ENCODE measurements at places on chromosomes 7 and 10.

GRCh38 chr7:102413611-102414010, 17.4 kb downstream of the PRKRIP1 start:
- DNase-seq, result no peak

DNA sequence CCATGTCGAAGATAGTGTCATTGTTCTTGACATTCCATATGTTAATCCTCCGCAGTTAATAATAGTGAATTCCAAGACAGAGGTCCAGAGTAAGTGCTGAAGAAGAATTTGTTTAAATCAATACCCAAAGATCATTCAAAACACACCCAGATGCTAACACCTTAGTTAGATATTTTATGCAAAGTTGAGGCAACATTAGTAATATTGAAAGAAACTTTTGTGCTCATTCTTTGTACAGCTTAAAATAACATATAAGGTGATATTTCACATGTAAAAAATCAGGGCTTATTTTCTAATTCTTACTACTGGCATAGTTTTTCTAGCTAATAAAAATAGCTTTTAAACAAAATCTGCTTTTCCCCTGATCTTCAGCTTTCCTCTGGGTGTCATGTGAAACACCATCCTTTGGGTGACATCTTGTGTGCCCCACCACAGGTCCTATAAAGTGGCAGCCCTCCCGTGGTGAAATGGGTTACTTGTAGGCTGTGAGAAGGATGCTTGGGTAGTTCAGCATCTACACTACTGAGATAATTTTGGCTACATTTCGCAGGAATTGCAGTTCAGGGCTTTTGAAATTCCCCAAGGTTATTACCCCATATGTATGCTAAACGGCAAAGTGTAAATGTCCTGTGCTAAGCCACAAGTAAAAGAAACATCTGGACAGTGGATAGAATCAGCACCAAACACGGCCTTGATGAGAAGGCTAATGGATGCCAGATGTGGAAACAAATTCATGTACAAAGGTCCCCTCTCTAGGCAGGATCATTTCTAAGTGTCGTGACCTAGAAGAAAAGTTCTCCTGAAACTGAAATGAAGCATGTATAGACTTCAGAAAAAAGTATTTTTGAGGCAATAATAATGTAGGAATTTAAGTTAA, 105.4 kb downstream of the GRM3 start:
- DNase-seq, result no peak

GRCh38 chr10:32538256-32538655, 92.3 kb downstream of the CCDC7 start:
- no peak for DNase-seq

DNA sequence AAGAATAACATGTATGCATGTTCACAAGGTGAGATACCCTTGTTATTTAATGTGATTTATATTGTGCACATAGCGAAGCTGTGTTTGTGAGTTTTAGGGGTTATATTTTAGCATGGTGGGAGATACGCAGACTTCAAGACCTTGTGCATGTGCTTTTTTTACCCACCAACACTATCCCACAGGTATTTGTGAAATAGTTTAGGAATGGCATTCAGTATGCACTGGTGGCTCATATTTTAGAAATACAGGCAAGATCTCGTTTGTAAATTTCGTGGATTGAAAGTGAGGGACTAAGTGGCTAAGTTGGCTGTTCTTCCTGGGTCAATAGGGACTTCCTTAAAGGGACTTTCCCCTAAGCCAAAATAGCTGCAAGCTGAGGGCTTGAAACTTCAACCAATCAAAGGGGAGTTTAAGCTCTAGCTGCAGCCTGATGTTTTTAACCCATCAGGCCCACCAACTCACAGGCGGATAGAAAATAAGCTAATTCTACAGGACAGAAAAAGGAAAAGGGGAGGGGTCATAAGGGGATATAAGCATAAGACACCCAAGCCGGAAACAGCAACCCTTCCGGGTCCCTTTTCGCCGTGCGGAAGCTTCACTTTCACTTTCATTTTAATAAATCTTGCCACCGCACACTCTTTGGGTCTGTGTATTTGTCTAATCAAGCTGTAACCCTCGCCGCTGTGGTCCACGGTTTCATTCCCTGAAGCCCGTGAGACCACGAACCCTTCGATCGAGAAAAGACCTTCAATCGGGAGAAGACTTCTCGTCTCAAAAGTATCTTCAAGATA, 291.0 kb downstream of the GPR158 start:
- no peak for DNase-seq

DNA sequence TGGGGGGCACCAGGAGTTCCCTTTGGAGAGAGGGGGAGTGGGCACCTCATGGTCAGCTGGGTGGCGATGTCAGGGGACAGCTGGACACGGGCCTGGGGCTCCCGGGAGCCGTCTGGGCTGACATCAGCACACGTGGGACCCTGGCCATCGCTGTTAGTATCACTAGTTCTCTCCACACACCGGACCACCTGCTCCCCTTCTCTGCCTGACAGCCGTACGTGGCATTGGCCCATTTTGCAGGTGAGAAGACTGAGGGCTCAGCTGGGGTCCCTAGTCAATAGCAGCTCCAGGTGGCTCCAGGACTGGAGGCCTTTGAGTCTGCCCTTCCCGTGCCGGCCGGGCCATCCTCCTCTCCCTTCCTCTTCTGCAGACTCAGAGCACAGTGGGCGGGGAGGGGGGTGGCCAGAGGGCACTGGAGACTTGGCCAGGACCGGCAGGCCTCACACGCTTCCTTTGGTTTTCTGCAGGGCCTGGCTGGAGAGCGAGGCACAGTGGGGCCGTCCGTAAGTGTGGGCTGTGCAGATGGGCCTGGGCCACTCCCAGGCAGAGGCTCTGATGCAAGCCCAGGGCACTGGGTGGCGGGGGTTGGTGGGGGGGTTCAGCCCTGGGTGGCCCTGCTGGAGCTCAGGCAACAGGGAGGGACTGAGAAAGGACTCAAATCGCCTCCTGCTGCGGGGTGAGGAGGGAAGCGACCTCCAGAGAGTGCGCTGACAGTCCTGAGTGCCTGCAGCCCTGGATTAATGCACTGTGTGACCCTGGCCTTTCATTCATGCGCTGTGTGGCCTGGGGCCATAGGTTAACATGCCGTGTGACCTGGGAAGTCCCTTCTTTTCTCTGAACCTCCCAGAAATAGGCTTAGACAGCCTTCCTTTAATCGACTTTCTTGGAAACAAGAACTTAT, 78.2 kb downstream of the MYL10 start:
- DNase-seq, result no peak

DNA sequence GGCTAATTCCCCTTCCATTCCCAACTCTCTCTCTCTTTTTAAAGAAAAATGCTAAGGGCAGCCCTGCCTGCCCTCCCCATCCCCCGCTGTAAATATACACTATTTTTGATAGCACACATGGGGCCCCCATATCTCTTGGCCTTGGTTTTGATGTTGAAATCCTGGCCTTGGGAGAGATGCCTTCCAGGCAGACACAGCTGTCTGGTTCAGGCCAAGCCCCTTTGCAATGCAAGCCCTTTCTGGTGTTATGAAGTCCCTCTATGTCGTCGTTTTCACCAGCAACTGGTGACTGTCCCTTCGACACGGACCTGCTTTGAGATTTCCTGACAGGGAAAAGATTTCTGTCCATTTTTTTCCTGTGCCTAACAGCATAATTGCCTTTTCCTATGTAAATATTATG, 3.0 kb downstream of the ADRA2A start:
- DNase-seq, result no peak

- no peak for DNase-seq
These were observed 965 bp upstream of the ERVW-1 start for GRCh38 chr7:92478711-92479110.

DNA sequence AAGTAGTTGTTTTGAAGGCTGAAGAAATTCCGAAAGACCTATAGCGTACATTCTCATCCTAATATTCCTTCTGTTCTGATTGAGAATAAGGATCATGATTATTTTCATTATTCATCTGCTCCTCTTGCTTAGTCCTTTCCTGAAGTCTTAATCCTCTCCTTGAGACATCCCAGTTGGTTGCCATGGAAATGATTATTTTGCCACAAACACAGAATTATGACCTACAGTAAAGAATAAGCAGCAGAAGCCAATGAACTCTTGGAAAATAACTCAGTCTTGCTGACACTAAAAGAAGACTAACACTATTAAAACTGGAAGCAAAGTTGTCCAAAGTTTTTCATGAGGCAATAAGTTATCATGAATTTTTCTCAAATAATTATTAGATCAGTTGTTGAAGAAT, 47.8 kb upstream of the JAZF1 start:
- no peak for DNase-seq

DNA sequence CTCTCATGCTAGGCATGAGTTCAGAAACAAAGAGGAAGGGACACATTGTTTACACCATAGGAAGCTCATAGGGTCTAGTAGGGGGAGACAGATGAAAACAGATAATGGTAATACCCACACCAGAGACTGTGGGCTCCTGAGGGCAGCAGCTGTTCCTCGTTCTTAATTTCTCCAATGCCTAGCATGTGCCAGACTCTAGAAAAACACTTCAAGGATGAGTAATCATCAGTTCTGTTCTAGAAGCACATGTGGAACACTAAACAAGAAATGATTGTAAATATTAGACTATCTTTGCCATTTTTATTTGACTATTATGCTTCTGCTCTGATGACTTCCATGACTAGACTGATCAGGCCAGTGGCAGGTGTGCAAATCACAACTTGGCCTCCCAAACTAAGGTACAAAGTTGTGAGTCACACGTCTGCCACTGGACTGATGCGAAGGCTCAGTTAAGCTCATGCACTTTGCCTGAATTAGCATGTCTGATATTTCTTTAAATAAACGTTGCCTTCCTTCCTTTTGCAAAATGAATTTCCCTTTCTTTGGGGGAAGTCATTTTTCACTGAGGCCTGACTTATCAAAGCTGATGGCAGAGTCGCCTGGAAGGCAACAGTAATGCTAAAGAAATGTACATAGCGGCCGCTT, 89.2 kb upstream of the FGL2 start:
- DNase-seq, result no peak

DNA sequence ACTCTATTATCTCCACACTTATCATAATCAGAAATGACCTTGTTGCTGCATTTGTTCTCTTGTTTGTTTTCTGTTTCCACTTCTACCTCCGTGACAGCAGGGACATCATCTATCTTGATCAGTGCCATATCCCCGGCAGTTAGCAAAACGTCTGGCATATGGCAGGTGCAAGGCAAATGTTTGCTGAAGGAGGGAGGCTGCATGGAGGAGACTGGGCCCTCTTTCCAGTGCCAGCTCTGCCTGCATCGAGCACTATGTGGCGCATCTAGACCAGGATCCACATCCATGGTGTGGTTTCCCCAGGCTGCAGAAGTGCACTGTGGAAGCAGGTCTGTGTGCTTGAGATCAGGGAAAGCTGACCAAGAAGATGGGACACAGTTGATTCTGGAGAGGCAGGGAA, 181.2 kb downstream of the KCNMA1 start:
- DNase-seq, result no peak

DNA sequence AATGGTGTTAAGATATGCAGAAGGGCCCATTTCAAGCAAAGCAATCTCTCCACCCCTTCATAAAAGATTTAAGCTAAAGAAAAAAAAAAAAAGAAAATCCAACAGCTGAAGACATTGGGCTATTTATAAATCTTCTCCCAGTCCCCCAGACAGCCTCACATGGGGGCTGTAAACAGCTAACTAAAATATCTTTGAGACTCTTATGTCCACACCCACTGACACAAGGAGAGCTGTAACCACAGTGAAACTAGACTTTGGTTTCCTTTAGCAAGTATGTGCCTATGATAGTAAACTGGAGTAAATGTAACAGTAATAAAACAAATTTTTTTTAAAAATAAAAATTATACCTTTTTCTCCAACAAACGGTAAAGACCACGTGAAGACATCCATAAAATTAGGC, 28.6 kb downstream of the PPP3CB start:
- DNase-seq, result no peak
